ENCODE measurements at places on chromosomes 2 and 18.

DNA sequence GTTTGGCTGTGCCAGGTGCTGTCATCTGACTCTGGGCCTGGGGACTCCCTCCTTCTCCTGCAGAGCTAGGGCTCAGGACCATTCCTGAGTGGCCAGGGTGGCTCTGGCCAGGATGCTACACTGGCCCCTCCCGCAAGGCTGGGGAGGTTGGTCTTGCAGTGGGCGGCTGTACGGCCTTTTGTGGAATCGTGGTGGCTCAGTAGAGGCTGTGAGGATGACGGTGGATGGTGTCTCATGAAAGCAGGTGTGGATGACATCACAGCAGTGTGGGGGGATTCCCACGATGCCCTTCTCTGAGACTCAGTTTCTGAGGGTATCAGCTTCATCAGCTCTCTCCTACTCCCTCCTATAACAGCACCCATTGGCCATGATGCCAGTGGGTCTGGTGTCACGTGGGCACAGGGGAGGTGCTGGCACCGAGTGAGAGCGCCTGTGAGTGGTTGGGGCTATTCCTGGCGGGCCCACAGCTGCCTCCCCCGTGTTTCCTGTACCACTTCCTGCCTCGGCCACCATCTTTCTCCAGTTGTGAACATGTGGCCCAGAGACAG lies 144.2 kb upstream of the HDAC4 start:
- DNase-seq = peak; percentile 62

- DNase-seq = no peak
Measured at GRCh38 chr18:13180614-13181375, 37.8 kb upstream of the LDLRAD4 start.

DNA sequence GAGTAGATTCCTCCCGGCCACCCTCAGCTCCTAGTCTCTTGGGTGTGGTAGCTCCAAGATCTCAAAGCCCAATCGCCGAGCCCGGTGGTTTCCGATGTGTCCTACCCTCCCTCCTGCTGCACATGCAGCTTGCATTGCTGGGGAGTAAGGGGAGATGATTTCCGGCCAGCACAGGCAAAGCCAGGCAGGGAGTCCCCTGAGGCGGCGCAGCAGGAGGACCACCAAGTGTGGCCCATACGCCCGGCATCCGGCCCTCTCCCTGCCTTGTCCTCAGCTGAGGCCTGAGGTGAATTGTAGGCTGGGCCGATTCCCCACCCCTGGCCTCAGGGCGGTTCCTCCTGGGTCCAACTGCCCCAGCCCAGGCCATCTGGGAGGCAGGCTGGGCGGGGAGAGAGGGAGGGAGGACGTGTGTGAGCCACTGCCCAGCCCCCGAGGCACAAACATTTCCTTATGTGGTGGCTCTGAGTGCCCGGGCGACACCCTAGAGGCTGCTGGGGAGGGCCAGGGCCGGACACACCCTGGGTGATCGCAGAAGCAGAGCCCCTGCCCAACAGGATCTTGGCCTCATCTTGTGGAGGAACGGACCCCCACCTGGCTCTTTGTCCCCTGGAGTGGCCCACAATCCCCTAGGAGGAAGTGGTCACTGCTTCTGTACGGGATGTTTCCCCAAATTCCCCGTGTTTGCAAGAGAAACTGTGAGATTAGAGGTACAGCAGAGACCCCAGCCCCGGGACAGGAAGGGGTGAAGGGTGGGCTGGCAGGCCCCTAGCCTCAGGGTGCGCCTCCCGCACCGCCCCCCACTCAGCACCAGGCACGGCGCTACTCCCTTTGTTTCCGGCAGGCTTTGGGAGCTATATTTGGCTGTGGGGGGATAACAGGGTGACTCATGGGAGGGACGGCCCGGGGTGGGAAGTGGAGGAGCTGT lies 41.9 kb upstream of the PTMA start:
- no peak for DNase-seq

GRCh38 chr2:119289093-119289492 lies 65.5 kb downstream of the STEAP3 start:
- no peak for DNase-seq

GRCh38 chr2:12549641-12550040 lies 167.1 kb upstream of the TRIB2 start:
- no peak for DNase-seq

- no peak for DNase-seq
Measured at GRCh38 chr2:9101763-9102425, 98.4 kb upstream of the MBOAT2 start.

DNA sequence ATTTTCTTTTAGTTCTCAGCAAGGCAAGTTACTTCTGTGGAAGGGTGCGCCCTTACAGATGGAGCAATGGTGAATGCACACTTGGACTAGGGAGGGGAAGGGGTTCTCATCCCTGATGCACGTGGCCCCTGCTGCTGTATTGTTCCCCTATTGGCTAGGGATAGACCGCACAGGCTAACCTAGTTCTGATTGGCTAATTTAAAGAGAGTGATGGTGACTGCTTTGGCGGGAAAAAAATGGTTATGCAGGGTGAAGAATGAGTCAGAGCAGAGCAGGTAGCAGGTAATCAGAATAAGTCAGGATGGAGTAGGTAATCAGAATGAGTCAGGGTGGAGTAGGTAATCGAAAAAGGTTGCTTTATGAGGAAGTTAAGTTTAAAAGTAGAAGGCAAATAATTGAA lies 171.5 kb downstream of the MTCL1 start:
- DNase-seq = no peak

- DNase-seq = no peak
Measured at GRCh38 chr18:48306838-48307237, 102.3 kb downstream of the ZBTB7C start.

DNA sequence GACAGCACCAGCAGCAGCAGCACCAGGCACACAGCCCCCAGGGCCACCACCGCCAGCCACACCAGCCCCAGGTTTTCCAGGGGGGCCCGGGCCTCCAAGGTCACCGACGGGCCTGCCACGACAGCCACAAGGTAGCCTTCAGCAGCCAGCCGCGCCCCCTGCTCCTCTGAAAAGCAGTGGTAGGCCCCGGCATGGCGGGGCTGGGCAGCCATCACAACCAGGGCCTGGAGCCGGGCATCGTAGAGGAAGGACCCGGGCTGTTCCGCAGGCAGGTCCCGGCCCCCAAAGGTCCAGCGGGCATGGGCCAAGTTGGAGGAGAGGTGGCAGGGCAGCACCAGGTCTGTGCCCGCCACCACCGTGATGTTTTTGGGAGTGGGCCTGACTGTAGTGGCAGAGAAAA lies 3.3 kb upstream of the ANKRD39 start:
- no peak for DNase-seq

DNA sequence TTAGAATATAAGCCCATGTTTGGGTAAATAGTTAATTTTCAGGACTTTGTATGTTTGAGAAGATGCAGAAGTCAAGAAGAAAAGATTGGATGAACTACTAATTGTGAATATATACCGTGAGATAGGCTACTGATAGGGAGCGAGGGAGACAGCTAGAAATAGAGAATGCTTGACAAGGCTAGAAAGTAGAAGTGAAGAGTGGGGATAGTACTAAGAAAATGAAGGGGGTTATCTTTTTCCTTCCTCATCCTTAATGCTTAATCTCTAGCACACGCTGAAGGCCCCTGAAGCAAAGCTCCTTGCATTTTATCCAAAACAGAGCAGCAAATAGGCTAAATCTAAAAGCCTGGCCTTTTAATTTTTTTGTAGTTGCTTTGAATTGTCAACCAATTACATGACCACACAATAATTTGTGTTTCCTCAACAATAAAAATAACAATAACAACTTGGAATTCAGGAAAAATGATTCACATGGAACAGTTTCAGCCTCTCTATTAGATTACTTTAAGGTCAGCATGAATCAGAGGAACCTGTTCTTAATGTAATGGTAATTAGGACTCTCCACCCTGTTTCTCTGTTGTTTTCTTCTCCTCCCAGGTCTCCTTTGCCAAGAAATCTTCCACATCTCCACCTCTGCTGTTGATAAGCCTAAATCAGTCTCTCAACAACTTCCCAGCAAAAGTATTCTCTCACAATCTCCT lies 1071.3 kb upstream of the ZEB2 start:
- no peak for DNase-seq

DNA sequence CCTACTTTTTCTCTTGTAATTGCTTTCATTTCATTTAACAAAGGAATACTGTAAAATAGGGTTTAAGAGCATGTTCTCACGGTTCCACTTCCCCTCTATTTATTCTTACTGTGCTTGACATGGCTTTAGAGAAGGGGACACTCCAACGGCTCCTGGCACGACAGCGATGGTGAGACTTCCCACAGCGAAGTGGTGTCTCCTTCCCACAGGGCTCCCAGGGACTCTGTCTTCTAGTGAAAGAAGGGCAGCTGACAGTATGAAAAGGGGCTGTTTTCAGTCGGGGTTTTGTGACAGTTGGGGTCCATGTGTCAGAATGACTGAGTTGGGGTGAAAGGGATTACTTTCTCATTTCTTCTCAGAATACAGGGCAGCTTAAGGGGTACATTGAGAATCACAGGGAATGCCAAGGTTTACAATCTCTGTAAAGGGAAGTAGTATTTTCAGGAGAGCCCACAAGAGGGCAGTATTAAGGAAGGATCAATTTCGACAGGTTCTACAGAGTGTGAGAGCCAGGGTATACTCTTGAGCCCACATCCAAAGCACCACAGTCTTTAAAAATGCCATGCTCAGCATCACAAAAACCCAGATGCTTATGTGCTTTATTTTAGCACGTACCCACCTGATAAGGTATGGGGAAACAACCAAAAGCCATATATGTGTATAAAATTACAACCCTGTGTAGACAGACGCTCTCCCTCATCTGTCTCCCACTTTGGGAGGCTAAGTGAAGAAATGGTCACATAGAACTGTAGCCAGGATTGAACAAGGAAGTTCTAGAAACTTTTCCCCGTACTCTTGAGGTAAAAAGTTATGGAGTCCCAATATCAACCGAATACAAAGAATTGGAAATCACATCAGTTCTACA lies 31.3 kb upstream of the RAPGEF4 start:
- no peak for DNase-seq

- no peak for DNase-seq
Measured at GRCh38 chr2:215805493-215805892, 207.9 kb downstream of the MREG start.

DNA sequence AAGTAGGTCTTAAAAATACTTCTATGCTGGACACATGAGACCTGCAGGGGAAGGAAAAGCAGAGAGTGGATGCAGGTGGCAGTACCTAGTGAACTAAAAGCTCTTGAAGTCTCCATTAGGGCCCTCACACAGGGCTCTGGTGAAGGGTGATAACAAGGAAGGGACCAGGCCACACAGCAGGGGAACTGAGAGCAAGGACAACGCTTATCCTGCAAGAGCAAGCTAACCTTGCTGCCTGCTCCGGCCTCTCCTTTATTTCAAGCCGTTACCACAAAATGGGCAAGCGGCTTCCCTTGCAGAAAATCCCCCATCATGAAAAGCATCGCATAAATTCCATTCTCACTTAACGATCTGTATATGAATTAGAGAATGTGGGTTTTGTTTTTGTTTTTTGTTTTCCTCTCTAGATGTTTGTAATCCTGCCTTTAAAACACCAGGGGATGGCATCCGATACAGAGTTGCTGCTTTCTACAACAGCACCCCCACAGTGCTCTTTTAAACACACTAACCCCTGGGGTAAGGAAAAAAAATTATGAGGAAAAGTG lies 64.5 kb downstream of the CACNB4 start:
- no peak for DNase-seq

- peak; percentile 1 for DNase-seq
Measured at GRCh38 chr18:38790303-38790702, 1224.7 kb upstream of the CELF4 start.

GRCh38 chr2:223950448-223951347 lies 5.6 kb upstream of the WDFY1 start:
- DNase-seq = no peak

DNA sequence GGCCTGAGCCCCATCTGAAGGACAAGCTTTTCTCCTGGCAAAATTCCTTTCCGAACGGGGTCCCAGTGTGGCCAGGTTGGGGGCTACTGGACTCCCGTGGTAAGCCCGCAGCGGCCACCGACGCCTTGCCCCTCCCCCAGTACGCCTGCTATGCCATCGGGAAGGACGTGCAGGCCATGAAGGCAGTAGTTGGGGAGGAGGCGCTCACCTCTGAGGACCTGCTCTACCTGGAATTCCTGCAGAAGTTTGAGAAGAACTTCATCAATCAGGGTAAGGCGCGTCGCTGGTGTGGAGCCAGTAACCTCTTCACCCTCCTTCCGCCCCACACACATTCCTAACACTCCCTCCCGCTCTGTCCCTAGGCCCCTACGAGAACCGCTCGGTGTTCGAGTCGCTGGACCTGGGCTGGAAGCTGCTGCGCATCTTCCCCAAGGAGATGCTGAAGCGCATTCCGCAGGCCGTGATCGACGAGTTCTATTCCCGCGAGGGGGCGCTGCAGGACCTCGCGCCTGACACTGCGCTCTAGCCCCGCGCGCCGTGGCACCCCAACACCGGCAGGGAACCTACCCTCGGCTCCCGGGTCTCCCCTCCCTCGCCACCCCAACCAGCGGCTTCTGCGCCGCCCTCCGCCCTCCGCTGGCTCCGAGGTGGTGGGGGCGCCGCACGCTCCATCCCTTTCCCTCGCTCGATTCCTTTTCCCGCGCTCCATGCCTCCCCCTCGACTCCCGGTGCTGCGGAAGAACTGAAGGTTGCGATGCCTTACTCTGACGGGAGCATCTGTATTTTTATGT lies 13.6 kb upstream of the ANKRD53 start:
- peak; percentile 88 for DNase-seq

- DNase-seq = no peak
Measured at GRCh38 chr2:161128885-161129284, 31.3 kb upstream of the TANK start.

- DNase-seq = no peak
Measured at GRCh38 chr18:23824669-23825068, 135.4 kb downstream of the LAMA3 start.

DNA sequence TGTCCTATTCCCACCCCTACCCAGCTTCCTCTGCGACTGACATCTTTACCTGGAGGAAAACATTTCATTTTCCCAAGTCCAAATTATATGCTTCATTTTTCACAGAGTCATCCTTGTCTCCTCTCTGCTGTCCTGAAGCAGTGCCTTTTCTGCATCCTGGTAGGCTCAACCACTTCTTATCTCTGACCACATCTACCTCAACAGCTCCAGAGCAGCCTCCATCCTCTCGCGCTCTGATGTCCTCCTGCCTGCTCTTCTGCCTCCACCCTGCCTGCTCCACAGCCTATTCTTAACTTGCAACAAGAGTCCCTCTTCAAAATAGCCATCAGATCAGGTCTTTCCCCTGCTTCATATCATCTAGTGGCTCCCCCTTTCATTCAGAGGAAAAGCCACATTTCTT lies 457.1 kb downstream of the PARD3B start:
- no peak for DNase-seq

- no peak for DNase-seq
Measured at GRCh38 chr2:127853671-127854070, 4.3 kb downstream of the POLR2D start.

- no peak for DNase-seq
Measured at GRCh38 chr2:18345848-18346247, 214.6 kb downstream of the RDH14 start.

GRCh38 chr2:81084101-81084500 lies 779.5 kb upstream of the LRRTM1 start:
- no peak for DNase-seq

All from stimulated activated CD4-positive, alpha-beta T cell treated with anti-CD3 and anti-CD28 coated beads, Interleukin-2, amount 100 ng/mL, for 24 hours (primary cell).